Fibroblast of skin of left biceps (primary cell): ENCODE measurements at places on chromosomes 1 and 21.

DNA sequence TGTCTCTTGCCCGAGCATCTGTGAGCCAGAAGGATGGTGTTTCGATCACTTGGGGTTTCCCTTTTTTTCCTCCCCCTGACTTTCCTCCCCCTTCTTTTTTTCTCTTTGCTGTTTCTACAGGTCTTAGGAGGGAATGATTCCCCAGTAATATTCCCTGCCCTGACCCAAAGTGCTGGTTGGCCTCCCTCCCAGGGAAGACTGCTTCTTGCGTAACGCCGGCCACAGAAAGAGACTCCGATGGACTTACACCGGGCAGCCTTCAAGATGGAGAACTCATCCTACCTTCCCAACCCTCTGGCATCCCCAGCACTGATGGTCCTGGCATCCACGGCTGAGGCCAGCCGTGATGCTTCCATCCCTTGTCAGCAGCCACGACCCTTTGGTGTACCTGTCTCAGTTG, 6.8 kb downstream of the RNF220 start:
- DNase-seq = no peak

GRCh38 chr1:115656461-115657077, 14.8 kb downstream of the VANGL1 start:
- DNase-seq = no peak

- no peak for DNase-seq
These were observed 16.9 kb upstream of the GLIS1 start for GRCh38 chr1:53755874-53756273.

GRCh38 chr1:27645071-27645415, 10.1 kb upstream of the FGR start:
- DNase-seq = no peak
